ENCODE measurements at places on chromosomes 1 and 21. TPM values are rescaled to one million over a fixed set of nuclear protein-coding genes. Genes with fewer than 3 reads are reported as not detected.

OR2T29 gene
- not detected for polyA plus RNA-seq

HJV gene
- polyA plus RNA-seq: not detected

ILDR2 gene
- under 0.01 TPM for polyA plus RNA-seq

SEMA4A gene
- polyA plus RNA-seq: 4.1 TPM

ZC3H11A gene
- 25.8 TPM for polyA plus RNA-seq

Measured in stomach (tissue), 19 donors.